ENCODE measurements at places on chromosomes 12 and 14.

DNA sequence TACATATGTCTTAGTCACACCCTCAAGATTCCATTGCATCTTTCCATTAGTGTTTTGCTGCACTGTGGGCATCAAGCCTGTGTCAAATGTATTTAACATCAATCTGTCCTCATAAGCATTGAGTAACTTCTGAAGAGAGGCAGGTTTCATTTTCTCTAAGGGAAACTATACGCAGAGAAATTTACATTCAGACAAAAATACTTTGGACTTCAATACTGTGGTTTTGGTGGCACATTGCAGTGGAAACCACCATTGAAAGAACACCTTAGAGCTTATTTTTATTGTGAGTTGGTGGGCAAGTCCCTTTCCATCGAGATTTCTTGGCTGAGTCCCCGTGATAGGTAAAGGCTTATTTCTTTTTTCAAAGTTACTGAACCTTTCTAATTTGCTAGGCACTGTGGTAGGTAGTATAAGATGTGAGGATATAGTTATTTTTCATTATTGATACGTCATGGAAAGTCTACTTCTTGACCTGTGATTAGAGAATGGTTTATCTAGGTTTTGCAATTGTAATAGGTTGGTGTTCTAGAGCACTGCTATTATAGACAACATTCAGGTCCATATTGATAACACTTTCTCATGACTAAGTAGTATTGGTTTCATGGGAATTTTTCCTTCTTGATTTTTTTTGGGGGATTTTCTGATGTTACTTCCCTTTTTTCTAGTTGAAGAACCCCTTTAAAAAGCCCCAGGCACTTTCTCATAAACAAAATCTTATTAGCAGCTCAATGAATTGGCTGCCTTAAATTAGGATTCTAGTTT, 81.9 kb downstream of the CFAP54 start:
- peak; percentile 55 for DNase-seq

DNA sequence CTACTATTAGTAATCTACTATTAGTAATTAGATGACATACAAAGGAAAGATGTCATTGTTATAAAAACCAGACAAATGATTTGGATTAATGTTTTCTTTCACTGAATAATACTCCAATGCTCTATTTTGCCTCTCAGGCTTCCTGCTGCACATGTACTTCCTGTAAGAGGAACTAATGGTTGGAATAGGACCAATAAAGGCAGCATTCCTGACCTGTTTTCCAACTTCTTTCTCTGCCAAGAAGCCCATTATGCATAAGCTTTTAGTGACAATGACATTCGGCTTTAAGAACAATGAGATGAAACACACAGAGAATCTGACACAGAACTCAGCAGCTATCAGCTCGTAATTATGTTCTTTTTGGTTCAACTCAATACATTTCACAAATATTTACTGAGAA, 5.2 kb upstream of the C12orf56 start:
- no peak for DNase-seq

GRCh38 chr14:95889236-95889979, 12.8 kb downstream of the TUNAR start:
- DNase-seq, result no peak

GRCh38 chr12:91182636-91183455, at the start of gene DCN:
DCN (minus strand) TSS chr12:91182817; CDS start chr12:91178552, 4,265 bp downstream.
- no peak for DNase-seq

GRCh38 chr14:105488781-105489541, 2.1 kb upstream of the TEDC1 start:
- DNase-seq, result no peak

DNA sequence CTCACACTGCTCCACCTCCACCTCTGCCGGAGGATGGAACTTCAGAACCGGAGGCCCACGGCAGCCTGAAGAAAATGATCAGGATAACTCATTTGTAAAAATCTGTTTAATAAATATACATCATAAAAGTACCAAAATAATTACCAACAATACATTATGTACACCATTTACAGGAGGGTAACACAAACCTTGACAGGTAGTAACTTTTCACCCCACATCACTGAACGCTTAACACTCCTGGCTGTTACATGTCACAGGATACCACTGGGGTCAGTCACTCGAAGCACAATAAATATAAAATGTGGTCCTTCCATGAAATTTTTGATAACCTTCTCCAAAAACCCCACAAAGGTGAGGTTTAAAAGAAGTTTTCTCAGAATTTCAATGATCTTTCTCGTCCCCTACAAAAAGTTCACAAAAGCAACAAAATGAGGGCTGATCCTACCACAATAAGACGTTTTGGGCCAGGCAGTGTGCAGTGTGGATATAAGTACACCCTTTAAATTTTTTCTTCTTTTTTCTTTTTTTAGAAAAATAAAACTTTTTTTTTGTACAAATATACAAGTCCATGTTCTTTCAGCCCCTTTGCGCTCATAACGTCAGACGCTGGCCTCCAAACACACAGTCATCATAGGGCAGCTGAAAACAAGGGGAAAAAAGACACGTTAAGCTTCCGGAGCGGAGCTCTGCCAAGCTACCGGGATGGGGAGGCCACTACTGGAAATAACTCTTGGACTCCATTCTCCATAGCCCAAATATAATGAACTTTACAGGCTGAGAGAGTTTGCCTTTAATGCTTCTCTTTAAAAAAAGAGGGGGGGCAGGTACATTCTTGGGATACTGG, 2.9 kb downstream of the NFKBIA start:
- DNase-seq, result no peak

- DNase-seq, result no peak
Measured at GRCh38 chr12:92229381-92229780, 83.7 kb upstream of the BTG1 start.

GRCh38 chr14:100430571-100430970, 107.4 kb downstream of the SLC25A47 start:
- DNase-seq, result no peak

DNA sequence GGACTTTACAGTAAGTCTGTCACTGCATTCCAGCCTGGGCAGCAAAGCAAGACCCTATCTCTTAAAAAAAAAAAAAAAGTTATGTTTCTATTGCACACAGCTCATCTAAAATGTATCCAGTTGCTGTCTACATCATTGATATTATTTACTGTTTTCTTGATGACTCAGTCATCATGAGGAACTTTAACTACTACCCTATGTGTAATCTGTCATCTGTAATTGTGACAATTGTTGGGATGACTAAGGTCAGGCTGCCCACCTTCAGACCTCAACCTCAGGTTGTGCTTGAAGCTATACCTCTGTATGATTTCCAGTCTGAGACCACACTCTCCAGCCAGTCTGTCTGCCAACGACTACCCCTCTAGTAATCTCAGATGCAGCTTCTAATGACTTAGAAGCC, 15.3 kb downstream of the PPP1R13B start:
- no peak for DNase-seq

GRCh38 chr12:52307836-52308805, 13.1 kb downstream of the KRT83 start:
- DNase-seq, result peak; percentile 58

GRCh38 chr12:93134893-93135285, 205.8 kb upstream of the EEA1 start:
- no peak for DNase-seq

DNA sequence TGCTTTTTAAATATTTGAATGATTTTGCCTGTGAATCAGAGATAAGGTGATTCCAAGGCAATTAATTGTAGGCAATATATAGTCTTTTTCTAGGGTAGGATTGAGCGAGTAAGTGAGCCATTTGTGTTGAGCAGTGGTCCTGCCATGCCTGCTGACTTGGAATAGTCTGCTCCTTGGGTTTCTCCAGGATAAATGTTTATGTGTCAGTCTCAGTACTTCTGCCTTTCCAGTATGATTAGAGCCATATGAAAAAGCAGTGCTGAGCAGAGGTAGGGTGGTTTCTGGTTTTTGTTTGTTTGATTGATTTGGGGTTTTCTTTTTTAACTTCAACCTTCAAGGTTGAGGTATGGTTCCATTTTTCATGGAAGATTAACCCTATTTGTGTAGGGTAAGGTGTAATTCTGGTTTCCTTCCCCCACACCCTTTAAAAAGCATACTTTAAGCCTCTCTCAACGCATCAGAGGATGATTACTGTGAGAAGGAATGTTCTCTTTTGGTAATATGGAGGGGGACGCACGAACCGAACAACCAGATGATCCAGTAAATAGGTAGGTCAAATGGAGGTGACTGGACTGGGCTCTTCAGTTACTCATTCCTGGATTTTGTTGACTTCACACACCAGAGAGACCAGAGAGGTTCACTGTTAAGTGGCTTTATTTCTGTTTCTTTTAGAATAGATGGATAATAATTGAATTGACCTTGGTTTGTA, 22.7 kb downstream of the FRMD6 start:
- DNase-seq, result no peak

DNA sequence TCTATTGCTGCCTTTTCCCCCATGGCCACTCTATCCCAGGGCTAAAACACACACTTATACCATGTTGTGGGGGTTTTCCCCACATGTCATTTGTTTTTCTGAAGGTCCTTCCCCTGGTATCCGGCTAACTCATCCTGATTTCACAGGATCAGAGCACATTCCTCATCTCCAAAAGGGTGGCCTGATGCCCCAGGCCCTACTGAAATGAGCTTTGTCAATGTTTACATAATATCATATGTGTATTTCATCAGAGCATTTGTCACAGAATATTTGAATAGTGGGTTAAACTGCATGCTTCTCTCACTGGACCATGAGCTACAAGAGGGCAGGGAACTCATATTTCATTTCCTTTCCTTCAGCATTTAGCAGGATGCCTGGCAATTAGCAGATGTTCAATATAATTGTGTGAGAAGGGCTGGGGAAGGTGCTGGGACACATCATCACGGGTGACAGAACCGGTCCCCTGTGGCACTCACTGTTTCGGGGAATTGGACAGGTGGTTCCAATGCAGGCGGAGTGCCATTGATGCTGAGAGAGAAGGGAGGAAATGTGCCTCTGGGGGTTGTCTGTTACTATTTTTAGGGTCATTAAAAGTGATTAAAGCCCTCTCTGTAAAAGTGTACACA, 26.8 kb downstream of the EMP1 start:
- no peak for DNase-seq
